ENCODE measurements at places on chromosomes 7 and 10. TPM values are rescaled to one million over a fixed set of nuclear protein-coding genes. Genes with fewer than 3 reads are reported as not detected.

Gene TUBB8
- polyA plus RNA-seq, result not detected

Gene UCMA
- polyA plus RNA-seq, result not detected

Gene LRRC18
- polyA plus RNA-seq, result 0.46 TPM

Gene CCZ1
- polyA plus RNA-seq, result 61.9 TPM

Gene TNS3
- polyA plus RNA-seq, result 25.8 TPM

Gene GIMAP6
- 6.2 TPM for polyA plus RNA-seq

Gene TMEM213
- polyA plus RNA-seq, result 0.08 TPM

Gene ZCCHC24
- polyA plus RNA-seq, result 13.3 TPM

Gene KAZALD1
- polyA plus RNA-seq, result 32.8 TPM

Gene DBNL
- polyA plus RNA-seq, result 78.1 TPM

Gene NOC3L
- polyA plus RNA-seq, result 4.7 TPM

Gene PRKAR2B
- 20.5 TPM for polyA plus RNA-seq

Gene CTTNBP2
- 3.3 TPM for polyA plus RNA-seq

Gene NIPSNAP2
- polyA plus RNA-seq, result 70.7 TPM

Gene ASL
- polyA plus RNA-seq, result 80.3 TPM

Gene SOSTDC1
- 21.2 TPM for polyA plus RNA-seq

Gene FRA10AC1
- polyA plus RNA-seq, result 9.5 TPM

Gene TMEM270
- polyA plus RNA-seq, result not detected

Gene DGKI
- polyA plus RNA-seq, result 0.20 TPM

Gene ANKRD1
- 1.7 TPM for polyA plus RNA-seq
